ENCODE measurements at places on chromosomes 3 and 15. TPM values are rescaled to one million over a fixed set of nuclear protein-coding genes. Genes with fewer than 3 reads are reported as not detected.

The TRIM42 gene
- total RNA-seq, result not detected

The HYAL1 gene
- total RNA-seq, result 5.8 TPM

The MASP1 gene
- 0.21 TPM for total RNA-seq

The MFN1 gene
- total RNA-seq, result 64.6 TPM

The NPAP1 gene
- total RNA-seq, result under 0.01 TPM

The UBAP1L gene
- 0.34 TPM for total RNA-seq

The RTP1 gene
- not detected for total RNA-seq

The CAMK2N2 gene
- total RNA-seq, result under 0.01 TPM

The DCBLD2 gene
- total RNA-seq, result 98.1 TPM

The SERF2 gene
- 224 TPM for total RNA-seq

The RTP3 gene
- not detected for total RNA-seq

The GPR149 gene
- total RNA-seq, result not detected

The PAQR5 gene
- total RNA-seq, result 0.68 TPM

The DCP1A gene
- total RNA-seq, result 15.5 TPM

The P3H2 gene
- total RNA-seq, result 9.5 TPM

The EOMES gene
- total RNA-seq, result 0.34 TPM
